ENCODE measurements at places on chromosomes 7 and 10. TPM values are rescaled to one million over a fixed set of nuclear protein-coding genes. Genes with fewer than 3 reads are reported as not detected.

DNA sequence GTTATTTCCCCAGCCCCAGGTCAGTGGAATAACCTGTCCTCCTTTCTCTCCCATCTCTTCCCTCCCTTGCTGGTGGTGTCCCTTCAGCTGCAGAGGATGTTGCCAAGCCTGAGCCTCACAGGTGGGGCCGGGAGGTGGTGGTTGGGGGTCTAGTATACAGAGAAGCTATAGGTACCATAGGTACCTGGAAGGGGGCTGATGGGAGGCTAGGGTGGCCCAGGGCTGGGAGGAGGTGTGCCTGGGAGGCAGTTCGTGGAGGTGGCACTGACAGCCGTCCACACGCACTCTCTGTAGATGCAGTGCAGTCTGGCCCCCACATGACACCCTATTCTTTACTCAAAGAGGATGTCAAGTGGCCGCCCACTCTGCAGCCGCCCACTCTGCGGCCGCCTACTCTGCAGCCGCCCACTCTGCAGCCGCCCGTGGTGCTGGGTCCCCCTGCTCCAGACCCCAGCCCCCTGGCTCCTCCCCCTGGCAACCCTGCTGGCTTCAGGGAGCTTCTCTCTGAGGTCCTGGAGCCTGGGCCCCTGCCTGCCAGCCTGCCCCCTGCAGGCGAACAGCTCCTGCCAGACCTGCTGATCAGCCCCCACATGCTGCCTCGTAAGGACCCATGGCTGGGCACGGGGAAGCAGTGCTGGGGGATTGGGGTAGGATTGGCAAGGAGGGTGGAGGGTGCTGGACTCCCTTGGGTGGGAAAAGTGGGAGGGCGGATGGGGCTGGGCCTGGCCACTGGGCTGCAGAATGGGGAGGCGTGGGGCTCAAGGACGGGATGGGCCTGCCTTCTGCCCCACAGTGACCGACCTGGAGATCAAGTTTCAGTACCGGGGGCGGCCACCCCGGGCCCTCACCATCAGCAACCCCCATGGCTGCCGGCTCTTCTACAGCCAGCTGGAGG is 9.5 kb downstream of the IRF5 start:
- no peak overlapping the region for H3K4me3 ChIP-seq
- H3K27ac ChIP-seq: no peak overlapping the region
- DNase-seq: no peak
- H3K27me3 ChIP-seq: no peaks in the 10 kb centered on the region
- H3K36me3 ChIP-seq: no peaks in the 10 kb centered on the region
- no peaks in the 10 kb centered on the region for H3K4me1 ChIP-seq

- no peaks in the 10 kb centered on the region for H3K27me3 ChIP-seq
- no peak overlapping the region for H3K27ac ChIP-seq
- no peak for DNase-seq
- H3K4me1 ChIP-seq: peaks cover 26% of the 10 kb centered on the region
These were observed 260.7 kb downstream of the BICC1 start for GRCh38 chr10:58773341-58773740.

GRCh38 chr10:27663621-27664020 is 82.0 kb downstream of the MKX start:
- no peaks in the 10 kb centered on the region for H3K36me3 ChIP-seq
- no peak overlapping the region for H3K27ac ChIP-seq
- no peak for DNase-seq

- no peak for DNase-seq
- no peak overlapping the region for H3K4me3 ChIP-seq
- no peak overlapping the region for H3K27ac ChIP-seq
- H3K27me3 ChIP-seq: no peaks in the 10 kb centered on the region
These were observed 97.3 kb downstream of the CLEC2L start for GRCh38 chr7:139620676-139621344.

GRCh38 chr10:128172756-128173155 is 46.5 kb upstream of the MKI67 start:
- no peak overlapping the region for H3K4me3 ChIP-seq
- no peak overlapping the region for H3K27ac ChIP-seq
- no peak for DNase-seq

GRCh38 chr10:44995914-44996669 is 4.6 kb upstream of the ZNF22 start:
- H3K27me3 ChIP-seq: no peaks in the 10 kb centered on the region
- no peak overlapping the region for H3K4me3 ChIP-seq
- peak; percentile 85 for DNase-seq
- H3K4me1 ChIP-seq: peaks cover 72% of the 10 kb centered on the region

DNA sequence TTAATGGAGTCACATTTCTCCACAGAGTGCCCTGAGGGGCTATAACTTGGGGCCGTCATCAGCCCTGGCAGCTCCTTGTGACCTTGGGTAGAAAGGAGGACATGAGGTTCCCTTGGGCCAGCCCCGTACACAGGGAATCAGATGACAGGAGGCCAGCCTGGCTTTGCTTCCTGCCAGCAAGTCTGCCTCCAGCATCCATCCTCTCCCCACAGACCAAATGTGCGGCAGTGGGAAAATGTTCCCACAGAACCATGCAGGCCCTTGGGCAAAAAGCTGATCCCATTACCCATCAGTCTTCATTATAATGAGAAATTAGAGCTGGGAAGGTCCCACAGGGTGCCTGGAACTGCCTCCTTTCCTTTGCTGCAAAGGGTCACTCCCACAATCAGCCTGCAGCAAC is 908.3 kb downstream of the GRID1 start:
- no peaks in the 10 kb centered on the region for H3K36me3 ChIP-seq
- no peaks in the 10 kb centered on the region for H3K4me1 ChIP-seq
- no peak overlapping the region for H3K4me3 ChIP-seq
- no peak overlapping the region for H3K27ac ChIP-seq
- DNase-seq: no peak
- H3K27me3 ChIP-seq: peaks cover 4% of the 10 kb centered on the region

- H3K36me3 ChIP-seq: no peaks in the 10 kb centered on the region
- no peak overlapping the region for H3K27ac ChIP-seq
- no peak for DNase-seq
- peaks cover 5% of the 10 kb centered on the region for H3K4me1 ChIP-seq
- no peaks in the 10 kb centered on the region for H3K27me3 ChIP-seq
These were observed 8.0 kb upstream of the ZMIZ1 start for GRCh38 chr10:79060641-79061255.

DNA sequence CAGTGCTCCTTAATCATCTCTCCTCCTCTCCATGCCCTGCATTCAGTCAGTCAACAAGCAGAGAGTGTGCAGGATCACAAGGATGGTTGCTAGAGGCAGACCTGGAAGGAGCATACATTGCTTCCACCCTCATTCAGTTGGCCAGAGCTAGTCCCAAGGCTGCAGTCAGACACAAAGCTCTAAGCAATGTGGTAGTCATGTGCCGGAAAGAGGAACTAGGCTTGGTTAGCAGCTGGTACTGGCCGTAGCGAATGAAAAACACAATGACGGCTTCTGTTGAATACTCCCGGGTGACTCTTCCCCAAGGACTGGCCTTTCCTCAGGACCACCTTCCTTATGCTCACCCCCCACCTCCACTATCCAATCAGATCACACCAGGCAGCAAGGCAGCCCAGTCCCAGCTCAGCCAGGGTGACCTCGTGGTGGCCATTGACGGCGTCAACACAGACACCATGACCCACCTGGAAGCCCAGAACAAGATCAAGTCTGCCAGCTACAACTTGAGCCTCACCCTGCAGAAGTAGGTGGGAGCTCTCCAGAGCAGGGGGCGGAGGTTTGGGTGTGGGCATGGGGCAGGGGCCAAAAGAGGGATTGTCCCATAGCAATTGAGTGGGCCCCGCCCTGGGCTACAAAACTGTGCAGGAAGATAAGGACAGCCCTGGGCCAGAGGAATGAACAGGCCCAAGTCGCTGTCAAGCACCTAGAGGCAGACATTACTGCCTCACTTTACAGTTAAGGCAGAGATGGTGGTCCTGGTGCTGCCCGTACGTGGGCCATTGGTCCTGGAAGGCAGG is 10.9 kb downstream of the LDB3 start:
- peak overlapping the region; percentile 93 for H3K27ac ChIP-seq
- H3K4me3 ChIP-seq: no peak overlapping the region
- H3K27me3 ChIP-seq: no peaks in the 10 kb centered on the region
- H3K4me1 ChIP-seq: peaks cover 58% of the 10 kb centered on the region
- DNase-seq: no peak

DNA sequence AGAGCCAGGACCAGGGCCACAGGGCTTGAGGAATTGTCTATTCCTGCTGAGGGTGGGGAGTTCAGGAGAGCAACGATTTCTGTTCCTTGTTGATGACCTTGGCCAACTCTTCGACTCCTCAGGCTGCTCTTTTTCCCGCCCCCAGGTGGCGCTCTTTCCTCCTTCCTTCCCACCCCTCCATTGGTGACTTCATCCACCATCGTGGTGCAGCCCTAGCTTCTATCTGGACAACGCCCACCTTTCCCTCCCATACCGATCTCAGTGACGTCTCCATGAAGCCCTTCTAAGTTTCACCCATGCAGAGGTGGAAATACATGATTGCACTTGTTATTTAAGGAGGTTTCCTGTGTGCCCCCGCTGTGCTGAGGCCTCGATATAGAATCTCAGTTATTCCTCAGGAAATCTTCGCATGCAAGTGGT is 22.1 kb upstream of the CARD11 start:
- H3K36me3 ChIP-seq: no peaks in the 10 kb centered on the region
- no peak overlapping the region for H3K4me3 ChIP-seq
- peaks cover 17% of the 10 kb centered on the region for H3K27me3 ChIP-seq
- no peaks in the 10 kb centered on the region for H3K4me1 ChIP-seq

- peaks cover 8% of the 10 kb centered on the region for H3K4me1 ChIP-seq
- H3K27ac ChIP-seq: no peak overlapping the region
- no peaks in the 10 kb centered on the region for H3K36me3 ChIP-seq
- no peak for DNase-seq
These were observed 26.1 kb downstream of the GNAT3 start for GRCh38 chr7:80485721-80486120.

- no peaks in the 10 kb centered on the region for H3K36me3 ChIP-seq
- H3K4me1 ChIP-seq: no peaks in the 10 kb centered on the region
- no peak overlapping the region for H3K4me3 ChIP-seq
- no peak for DNase-seq
- peaks cover 79% of the 10 kb centered on the region for H3K27me3 ChIP-seq
- no peak overlapping the region for H3K27ac ChIP-seq
These were observed 39.7 kb upstream of the EPHB6 start for GRCh38 chr7:142815134-142815533.

DNA sequence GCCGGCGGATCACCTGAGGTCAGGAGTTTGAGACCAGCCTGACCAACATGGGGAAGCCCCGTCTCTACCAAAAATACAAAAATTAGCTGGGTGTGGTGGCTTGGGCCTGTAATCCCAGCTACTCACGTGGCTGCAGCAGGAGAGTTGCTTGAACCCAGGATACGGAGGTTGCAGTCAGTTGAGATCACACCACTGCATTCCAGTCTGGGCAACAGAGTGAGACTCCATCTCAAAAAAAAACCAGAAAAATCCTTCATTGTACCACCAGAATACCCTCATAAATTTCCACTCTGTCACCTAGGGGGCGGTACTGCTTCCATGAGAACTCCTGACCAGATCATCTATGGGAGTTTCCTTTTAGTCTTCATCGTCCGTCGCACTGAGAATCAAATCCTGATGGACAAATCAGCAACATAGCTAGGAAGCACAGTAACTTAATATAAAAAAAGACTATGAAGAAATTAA is 225.8 kb upstream of the KLF14 start:
- peaks cover 10% of the 10 kb centered on the region for H3K36me3 ChIP-seq
- DNase-seq: no peak
- H3K4me3 ChIP-seq: no peak overlapping the region
- H3K27me3 ChIP-seq: no peaks in the 10 kb centered on the region

DNA sequence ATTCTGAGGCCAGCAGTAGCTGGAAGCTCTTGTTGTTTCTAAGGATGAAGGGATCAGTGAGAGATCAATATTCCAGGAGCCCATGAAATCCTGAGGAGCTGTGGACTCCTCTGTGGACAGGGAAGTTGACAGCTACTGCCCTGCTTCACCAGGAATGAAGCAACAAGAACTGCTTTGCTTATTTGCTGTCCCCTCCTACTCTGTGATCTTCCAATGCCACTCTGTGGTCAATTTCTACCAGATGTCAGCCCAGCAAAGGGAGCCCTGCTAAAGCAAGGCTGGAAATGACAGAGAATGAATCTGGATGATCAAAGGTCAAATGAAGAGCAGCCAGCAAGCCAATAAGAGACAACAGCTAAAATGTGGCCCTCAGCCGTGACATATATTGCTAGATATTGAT is 227.5 kb upstream of the CHRM2 start:
- no peak overlapping the region for H3K4me3 ChIP-seq
- no peaks in the 10 kb centered on the region for H3K36me3 ChIP-seq
- DNase-seq: no peak
- no peaks in the 10 kb centered on the region for H3K27me3 ChIP-seq
- no peaks in the 10 kb centered on the region for H3K4me1 ChIP-seq

The SLC16A12 gene
- polyA plus RNA-seq: 2.3 TPM

The DNAJB9 gene
- polyA plus RNA-seq: 10.1 TPM

The EPHA1 gene
- polyA plus RNA-seq: 0.73 TPM

The VSTM2A gene
- polyA plus RNA-seq: not detected

The SKAP2 gene
- polyA plus RNA-seq: 1.9 TPM

The FKBP6 gene
- not detected for polyA plus RNA-seq

The CFAP69 gene
- 4.2 TPM for polyA plus RNA-seq
